Parietal lobe (tissue), 2 donors: ENCODE measurements at places on chromosomes 7 and 10. TPM values are rescaled to one million over a fixed set of nuclear protein-coding genes. Genes with fewer than 3 reads are reported as not detected.

Gene ZNF33B
- 65.1 TPM for total RNA-seq

Gene TRIM74
- total RNA-seq, result not detected

Gene OPN1SW
- not detected for total RNA-seq

Gene ODAD2
- total RNA-seq, result 1.3 TPM

Gene CNPY1
- total RNA-seq, result not detected

Gene CYP3A7
- 0.31 TPM for total RNA-seq

Gene ABCB1
- total RNA-seq, result 7.8 TPM

Gene PAPSS2
- total RNA-seq, result 2.5 TPM
